ENCODE measurements at places on chromosomes 11 and 22.

GRCh38 chr22:27239520-27239919, 562.0 kb downstream of the MN1 start:
- no peak for DNase-seq

- DNase-seq = no peak
Measured at GRCh38 chr22:32628628-32629572, 154.3 kb downstream of the FBXO7 start.

- DNase-seq = no peak
Measured at GRCh38 chr11:105220121-105220520, 80.6 kb upstream of the CARD18 start.

DNA sequence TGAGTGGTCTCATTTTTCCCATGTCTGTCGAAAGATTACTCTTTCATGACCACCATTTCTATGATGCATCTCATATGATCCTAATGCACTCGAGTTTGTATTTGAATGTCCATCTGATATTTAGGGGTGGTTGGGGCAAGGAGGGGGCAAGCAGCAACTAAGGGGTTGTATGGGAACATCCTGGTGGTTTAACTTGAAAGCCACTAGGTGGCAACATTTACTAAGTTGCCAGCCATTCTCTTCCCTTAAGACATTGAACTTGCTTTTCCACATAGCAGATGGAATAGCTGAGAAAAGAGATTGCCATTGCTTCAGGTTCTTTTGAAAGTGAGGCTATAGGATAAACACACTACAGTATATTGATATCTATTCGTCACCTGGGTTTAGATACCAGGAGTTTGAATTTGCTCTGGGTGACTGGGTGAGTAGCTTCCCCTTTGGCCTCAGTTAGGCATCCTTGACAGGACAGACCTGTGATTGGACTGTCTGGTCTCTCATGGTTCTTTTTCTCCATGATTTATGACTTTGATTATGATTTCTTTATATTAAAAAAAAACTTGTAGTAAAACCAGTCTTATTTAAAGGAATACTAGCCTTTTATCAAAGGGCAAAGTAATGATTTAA, 32.4 kb downstream of the NF2 start:
- no peak for DNase-seq

- DNase-seq = no peak
Measured at GRCh38 chr11:133808393-133809140, 36.7 kb downstream of the SPATA19 start.

DNA sequence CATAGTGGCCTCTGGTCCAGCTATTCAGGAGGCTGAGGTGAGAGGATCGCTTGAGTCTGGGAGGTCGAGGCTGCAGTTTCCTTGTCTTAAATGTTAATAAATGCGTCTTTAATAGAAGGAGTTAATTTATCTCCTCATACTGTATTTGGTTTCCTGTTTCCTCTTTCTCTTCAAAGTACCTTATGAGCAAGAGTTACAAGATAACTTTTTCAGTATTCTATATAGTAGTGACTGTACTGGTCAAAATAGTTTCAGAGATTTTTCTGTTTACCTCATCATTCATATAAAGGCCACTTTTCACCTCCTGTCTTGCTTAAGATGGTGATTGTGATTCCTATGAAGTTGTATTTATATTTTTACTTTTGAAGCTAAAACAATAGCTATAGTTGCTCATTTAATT, 50.9 kb downstream of the MCAM start:
- DNase-seq = no peak

GRCh38 chr22:50545522-50546325, at the start of gene KLHDC7B:
KLHDC7B (plus strand) TSS chr22:50545899; CDS start chr22:50546244, 345 bp downstream.
- no peak for DNase-seq

DNA sequence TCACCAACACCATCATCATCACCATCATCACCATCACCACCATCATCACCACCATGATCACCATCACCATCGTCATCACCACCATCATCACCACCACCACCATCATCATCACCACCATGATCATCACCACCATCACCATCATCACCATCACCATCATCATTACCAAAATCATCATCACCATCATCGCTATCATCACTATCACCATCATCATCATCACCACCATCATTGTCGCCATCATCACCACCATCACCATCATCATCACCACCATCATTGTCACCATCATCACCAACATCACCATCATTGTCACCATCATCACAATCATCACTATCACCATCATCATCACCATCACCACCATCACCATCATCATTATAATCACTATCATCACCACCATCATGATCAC, 893.5 kb downstream of the TBC1D22A start:
- DNase-seq = no peak

GRCh38 chr11:1041936-1042608, 5.6 kb upstream of the MUC6 start:
- no peak for DNase-seq

DNA sequence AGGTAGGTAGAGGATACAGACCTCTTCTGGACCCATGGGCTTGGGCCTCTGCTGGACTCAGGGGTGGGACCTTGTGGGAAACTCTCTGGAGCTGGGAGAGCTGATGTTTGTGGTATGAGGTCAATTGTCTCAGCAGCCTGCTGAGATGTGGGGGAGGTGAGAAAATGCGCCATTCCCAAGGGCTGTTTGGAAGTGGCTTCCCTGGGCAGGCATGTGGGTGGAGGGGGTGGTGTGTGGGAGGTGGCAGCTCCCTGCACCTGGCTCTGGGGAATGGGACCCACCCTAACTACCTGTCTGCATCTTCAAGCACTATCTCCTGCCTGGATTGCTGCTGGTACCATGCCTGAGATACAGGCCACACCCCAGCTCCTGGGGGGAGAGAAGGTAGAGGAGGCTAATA, 97.4 kb upstream of the THY1 start:
- peak; percentile 19 for DNase-seq

GRCh38 chr11:7520981-7521487, 7.2 kb downstream of the PPFIBP2 start:
- DNase-seq = no peak

DNA sequence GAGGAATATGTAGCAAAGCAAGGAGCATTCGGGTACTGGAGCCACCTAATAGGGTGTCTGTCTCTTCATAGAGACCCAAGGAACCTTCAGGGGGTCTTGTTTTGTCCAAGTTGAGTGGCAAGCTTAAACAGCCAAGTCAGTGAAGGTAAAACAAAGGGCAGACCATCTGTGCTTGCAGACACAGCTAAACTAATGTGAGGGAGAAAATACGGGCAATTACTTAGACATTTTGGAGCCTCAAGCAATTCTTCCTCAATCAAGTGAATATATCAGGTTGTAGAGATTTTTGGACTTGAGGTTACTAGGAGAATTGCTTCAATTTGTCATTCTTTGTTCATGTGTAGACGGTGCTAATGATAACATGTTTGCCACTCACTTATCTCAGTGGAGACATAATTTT, 148.2 kb upstream of the ARHGAP20 start:
- DNase-seq = no peak

DNA sequence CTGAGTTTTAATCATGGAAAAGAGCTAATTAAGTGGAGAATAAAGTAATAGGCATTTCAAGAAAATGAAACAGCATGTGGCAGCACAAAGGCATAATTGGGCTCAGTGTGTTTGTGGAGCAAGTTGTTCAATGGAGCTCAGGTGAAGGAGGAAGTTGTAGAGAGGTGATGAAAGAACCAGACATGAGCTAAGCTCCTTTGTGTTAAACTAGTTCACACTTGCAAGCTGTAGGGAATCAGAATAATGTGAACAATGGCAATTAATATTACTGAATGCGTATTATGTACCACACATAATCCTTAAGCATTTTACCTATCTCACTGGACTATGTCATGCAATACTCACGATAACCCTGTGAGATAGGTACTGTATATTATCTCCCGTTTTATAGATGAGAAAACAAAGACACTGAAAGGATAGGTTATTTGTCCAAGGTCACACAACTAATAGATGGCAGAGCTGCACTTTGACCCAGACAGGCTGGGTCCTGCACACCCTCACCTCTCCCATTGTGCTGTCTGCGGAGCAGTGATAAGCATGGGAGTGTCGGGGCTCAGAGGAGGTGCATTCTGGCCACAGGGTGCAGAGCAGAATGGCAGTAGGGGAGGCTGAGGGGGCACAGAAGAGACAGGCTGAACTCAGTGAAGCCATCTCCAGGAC, 8.9 kb downstream of the OLFML1 start:
- no peak for DNase-seq

DNA sequence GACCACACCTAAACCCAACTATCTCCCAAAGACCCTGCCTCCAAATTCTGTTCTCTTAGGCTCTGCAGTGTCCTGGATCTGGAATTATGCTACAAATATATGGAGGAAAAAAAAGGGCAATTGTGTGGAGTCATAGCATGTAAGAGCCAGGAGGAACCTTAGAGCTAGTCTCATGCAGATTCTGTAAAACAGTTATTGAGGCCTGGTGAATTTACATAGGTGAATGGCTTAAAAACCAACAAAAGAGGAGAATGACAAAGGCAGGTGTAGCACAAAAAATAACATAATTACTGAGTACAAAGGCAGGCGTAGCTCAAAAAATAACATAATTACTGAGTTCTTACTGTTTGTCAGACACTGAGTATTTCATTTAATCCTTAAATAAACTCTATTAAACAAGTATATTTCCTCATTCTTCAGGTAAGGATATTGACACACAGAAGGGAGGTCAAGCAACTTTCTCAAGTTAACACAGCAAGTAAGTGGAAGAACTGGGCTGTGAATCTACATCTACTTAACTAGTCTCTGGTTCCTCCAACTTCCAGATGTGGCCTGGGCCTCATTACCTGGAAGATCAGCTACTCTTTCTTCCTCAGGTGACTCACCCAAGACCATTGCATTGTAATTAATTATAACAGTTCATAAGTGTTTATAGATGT, 938.9 kb upstream of the TENM4 start:
- no peak for DNase-seq

DNA sequence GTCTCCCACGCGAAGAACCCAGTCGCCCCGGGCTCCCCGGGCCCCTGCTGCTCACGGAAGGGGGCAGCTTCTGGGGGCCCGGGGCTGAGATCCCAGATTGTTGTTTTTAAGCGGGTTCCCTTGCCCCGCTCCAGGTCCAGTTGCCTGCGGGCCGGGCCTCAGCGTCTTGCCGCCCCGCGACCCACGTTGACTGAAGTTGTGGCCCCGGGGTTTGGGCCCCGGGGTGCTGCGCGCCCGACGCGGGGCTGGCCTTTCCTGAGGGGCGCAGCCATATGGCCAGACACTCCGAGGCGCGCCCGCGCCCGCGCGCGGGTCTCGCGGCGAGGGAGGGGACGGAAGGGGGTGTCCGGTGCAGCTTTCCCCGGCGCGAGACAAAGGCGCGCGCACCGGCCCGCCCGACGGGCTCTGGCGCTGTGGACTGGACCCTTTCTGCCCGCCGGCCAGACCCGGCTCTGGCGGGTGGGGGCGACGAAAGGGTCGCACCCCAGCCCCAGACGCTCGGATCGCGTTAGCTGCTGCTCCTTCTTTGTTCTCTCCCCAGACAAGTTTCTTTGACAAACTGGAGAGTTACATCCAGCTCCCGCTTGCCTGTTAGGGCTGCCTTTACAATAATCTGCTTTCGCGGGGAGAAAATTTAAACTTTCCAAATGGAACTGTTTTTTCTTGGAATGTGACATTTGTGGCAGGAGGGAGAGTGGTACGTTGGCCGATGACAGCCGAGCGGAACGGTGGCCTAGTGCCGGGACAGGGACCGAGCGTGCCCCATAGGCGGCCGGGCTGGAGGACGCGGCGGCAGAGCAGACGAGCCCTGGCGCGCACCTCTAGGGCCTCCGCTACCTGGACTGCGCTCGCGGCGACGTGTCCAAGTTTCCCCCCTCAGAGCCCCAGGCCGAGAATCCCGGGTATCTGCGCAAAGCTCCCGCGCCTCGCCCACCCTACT, 716 bp downstream of the AMOTL1 start:
- DNase-seq = peak; percentile 30

DNA sequence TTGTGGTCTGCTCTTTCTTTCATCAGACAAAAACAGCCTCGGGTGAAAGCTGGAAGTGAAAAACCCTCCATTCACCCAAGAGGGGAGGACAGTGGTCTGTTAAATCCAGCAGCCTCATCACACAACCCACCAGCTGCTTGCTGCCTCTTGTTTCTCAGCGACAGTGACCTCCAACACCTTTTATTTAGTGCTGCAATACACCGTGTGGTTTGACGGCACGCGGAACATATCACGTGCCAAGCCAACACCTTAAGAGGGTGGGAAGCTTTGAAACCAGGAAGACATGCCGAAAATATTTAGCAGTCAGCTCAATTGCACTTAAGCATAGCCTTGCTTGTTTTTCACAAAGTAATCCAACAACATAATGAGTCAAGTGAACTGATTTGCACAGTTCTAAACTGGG, 39.8 kb upstream of the POGLUT3 start:
- DNase-seq = no peak

DNA sequence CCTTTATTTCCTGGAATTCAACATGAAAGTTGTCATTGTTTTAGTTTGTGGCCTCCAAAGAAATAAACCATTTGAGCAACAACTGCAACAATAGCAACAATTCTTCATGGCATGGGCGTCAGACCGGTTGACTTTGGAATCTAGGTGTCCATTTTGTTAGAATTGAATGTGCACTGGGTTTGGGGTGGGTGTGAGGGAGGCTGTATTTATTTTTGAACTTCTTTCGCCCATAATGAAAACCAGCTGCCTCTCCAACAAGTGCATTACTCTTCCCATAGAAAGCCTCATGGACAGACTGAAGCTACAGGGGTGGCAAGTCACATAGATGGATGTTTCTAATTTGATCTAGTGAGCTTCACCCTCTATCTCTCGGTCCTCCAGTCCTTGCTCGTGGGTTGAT, 85.4 kb downstream of the ADAMTS15 start:
- no peak for DNase-seq

DNA sequence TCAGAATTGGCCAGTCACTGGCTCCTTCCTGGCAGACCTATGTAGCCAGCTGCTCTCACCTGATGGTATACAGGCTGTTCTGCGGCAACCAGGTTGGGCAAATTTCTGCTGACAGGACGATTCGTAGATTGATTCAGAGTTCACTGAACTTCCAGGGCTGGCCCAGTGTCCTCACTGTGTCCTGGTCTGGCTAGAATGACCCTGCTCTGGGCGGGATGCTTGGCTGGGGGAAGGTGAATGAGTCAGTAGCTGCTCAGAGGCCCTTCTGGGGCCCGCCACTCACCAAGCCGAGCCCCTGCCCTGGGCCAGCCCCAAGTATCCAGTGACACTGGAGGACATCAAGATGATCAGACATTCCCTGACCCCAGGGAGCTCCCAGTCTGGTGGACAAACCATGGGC, 62.9 kb upstream of the WNT11 start:
- no peak for DNase-seq

GRCh38 chr11:122981388-122982264, at the start of gene BSX:
BSX (minus strand) TSS chr11:122981834; CDS start chr11:122981671, 163 bp downstream.
- no peak for DNase-seq

DNA sequence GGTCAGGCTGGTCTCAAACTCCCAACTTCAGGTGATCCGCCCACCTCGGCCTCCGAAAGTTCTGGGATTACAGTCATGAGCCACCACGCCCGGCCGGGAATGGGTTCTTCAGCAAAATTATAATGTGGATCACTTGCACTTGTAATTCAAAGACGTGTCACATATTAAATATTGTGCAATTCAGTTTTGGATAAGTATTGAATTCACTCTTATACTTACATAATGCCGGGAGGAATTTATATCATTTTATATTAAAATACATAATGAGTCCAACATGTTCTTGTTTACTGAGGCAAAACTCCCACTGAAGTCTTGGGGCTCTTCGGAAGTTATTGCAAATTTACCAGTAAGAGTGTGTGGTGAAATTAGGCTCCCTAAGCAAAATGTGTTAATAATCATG, 635.2 kb upstream of the LUZP2 start:
- no peak for DNase-seq

Data from NCI-H1105 (cell line).